ENCODE measurements at places on chromosomes 4 and X.

GRCh38 chrX:111244235-111244750 lies 26.0 kb downstream of the CAPN6 start:
- H3K27me3 ChIP-seq = no peaks in the 10 kb centered on the region
- H3K4me1 ChIP-seq = no peaks in the 10 kb centered on the region
- no peaks in the 10 kb centered on the region for H3K36me3 ChIP-seq
- H3K27ac ChIP-seq = no peak overlapping the region

GRCh38 chr4:3522651-3523050 lies 9.6 kb downstream of the LRPAP1 start:
- H3K36me3 ChIP-seq = peaks cover 17% of the 10 kb centered on the region
- no peak overlapping the region for H3K4me3 ChIP-seq
- no peak overlapping the region for H3K27ac ChIP-seq
- H3K27me3 ChIP-seq = no peaks in the 10 kb centered on the region
- peak; percentile 68 for DNase-seq
- H3K4me1 ChIP-seq = no peaks in the 10 kb centered on the region

- no peaks in the 10 kb centered on the region for H3K4me1 ChIP-seq
- peaks cover 1% of the 10 kb centered on the region for H3K27me3 ChIP-seq
- no peak overlapping the region for H3K4me3 ChIP-seq
- DNase-seq = no peak
- H3K27ac ChIP-seq = no peak overlapping the region
- no peaks in the 10 kb centered on the region for H3K36me3 ChIP-seq
Measured at GRCh38 chr4:182174979-182175378, 68.2 kb upstream of the TENM3 start.

- no peak overlapping the region for H3K27ac ChIP-seq
- DNase-seq = no peak
- H3K4me1 ChIP-seq = no peaks in the 10 kb centered on the region
- H3K36me3 ChIP-seq = no peaks in the 10 kb centered on the region
Measured at GRCh38 chrX:46611658-46612362, 38.2 kb downstream of the CHST7 start.
